OCI-LY7 (cell line): ENCODE measurements at places on chromosomes 5 and 9. TPM values are rescaled to one million over a fixed set of nuclear protein-coding genes. Genes with fewer than 3 reads are reported as not detected.

The C8G gene
- total RNA-seq = 2.1 and 2.2 TPM in 2 replicates

GRCh38 chr5:14505310-14506139 is 76.1 kb upstream of the OTULINL start:
- no peak for DNase-seq

DNA sequence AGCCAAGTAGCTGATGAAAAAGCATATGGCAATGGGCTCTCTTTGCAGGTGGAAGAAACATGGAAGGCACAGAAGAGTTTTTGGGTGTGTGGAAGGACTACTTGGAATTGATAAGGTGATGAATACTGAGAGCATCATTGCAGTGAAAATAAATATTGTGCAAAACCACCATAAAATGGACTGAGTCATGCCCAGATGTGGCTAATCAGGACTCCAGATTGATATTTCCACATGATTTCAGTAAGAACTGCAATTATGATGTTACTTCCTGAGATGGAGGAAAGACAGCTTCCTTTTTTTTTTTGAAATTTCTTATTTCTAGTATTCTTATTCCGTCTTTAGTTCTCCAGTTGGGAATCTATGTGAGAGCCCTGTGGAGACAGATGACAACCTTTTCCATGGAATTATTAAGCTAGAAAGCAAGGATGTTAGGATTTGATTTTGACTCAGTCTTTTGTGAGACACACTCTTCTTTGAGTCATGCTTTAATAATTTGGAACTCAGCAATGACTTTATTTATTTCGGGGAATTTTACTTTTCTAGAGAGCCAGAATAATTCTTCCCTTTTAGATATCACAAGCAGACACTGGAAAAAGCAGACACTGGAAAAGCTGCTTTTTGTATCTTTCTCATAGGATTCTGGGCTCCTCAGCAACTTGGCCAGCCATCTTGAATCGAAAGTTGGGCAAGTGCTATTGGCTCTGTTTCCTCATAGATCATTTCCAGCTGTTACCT is 94.2 kb upstream of the VCAN start:
- DNase-seq = no peak

- DNase-seq = no peak
These were observed 797.3 kb downstream of the MAT2B start for GRCh38 chr5:164302533-164303235.

DNA sequence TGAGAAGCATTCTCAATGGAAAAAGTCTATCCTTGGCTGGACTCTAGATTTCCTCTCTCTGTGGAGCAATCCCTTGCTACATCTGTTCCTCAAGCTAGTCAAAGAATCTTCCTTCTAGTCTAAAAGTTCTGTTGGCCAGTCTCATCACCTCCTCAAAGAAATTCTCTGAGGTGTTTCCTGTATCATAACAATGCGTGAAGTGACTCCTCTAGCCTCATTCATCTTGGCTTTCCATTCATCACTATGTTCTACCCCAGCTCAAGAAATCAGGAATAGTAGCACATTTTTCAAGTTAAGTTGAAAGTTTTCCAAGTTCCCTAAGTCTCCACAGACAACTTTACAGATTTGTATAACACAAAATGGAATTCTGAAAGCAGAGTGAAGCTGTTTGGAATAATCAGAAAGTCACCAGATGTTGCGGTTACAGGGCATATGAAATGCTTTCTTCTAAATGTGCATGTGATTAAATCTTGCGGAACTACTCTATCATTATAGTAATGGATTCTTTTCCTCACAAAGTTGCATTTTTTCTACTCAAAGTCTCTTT is 176.6 kb upstream of the FREM1 start:
- DNase-seq = no peak
